Stimulated activated CD4-positive, alpha-beta T cell treated with anti-CD3 and anti-CD28 coated beads, Interleukin-2, amount 100 ng/mL, for 48 hours (primary cell): ENCODE measurements at places on chromosomes 2 and 18.

GRCh38 chr18:79677221-79677620 is 2.4 kb upstream of the CTDP1 start:
- no peak for DNase-seq

DNA sequence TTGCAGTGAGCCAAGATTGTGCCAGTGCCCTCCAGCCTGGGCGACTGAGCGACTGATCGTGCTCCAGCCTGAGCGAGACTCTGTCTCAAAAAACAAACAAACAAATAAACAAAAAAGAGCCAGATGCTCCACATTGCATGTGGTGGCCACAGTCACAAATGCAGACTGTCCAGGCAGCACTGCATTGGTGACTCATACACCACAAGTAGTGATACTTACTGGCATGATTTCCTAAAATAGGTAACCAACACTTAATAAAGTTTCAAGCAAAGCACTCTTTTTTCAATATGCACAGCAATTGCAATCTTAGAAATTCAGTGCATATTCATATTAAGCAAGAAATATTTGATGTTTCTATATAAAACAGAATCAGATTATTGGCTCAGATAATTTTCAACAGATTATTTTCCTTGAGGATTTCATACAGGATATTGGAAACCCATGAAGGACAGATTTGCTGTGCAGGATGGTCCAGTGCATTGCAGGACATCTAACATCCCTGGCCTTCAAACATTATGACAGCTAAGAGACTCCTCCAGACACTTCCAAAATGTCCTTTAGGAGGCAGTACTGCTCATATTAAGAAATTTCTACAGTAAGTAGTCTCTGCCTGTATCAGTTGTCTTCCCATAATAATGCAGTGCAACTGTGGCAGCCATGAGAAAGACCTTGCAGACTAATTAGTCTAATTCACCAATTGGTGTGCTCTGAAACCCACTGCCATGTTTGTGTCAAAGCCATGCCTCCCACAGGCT is 10.5 kb upstream of the SLC1A4 start:
- no peak for DNase-seq

- DNase-seq: no peak
Observed at GRCh38 chr18:44851856-44852621, 171.4 kb downstream of the SETBP1 start.

DNA sequence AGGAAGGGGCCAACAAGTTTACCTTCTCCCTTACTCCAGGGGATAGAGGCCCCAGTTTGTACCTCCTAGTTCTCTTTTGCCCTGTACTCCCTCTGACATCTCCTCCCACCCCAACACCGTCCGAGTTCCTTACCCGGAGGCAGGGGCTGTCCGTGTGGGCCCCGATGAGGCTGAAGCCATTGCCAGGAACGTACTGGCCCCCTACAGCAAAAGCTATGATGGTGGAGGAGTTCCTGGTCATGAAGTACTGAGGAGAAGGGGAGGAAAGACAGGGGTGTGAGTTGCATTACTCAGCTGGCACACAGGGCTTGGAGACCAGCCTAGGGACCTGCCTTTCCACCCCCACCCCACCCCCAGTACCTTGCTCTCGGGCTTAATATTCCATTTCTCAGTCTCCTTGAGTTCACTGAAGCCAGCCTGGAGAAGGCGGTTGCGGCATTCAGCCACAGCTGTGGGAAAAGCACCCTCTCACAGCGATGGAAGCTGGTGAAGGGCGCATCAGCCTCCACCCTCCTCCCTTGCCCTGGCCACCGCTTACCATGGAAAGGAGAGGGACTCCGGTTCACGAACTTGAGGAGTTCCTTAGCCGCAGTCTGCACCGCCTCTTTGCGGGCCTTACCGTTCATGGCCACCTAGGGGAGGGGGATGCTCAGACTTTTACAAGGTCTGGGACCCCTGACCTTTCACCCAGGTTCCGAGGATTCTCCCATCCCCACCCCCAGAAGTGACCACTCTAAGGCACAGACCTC is 1.0 kb downstream of the DNPEP start:
- DNase-seq: no peak

- no peak for DNase-seq
Observed at GRCh38 chr18:37161491-37161890, 332.6 kb downstream of the KIAA1328 start.

GRCh38 chr2:59798687-59799232 is 754.7 kb downstream of the BCL11A start:
- DNase-seq: no peak

GRCh38 chr2:241760301-241760771 is 16.3 kb upstream of the GAL3ST2 start:
- DNase-seq: no peak

DNA sequence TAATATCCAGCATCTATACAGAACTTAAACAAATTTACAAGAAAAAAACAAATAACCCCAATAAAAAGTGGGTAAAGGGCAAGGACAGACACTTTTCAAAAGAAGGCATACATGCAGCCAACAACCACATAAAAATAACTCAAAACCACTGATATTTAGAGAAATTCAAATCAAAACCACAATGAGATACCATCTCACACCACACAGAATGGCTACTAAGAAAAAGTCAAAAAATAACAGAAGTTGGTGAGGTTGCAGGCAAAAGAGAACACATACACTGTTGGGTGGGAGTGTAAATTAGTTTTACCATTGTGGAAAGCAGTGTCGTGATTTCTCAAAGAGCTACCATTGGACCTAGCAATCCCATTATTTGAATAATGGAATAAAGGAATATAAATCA is 1973.9 kb upstream of the LRRTM1 start:
- DNase-seq: no peak

GRCh38 chr18:22433956-22434355 is 16.2 kb upstream of the CTAGE1 start:
- DNase-seq: no peak

DNA sequence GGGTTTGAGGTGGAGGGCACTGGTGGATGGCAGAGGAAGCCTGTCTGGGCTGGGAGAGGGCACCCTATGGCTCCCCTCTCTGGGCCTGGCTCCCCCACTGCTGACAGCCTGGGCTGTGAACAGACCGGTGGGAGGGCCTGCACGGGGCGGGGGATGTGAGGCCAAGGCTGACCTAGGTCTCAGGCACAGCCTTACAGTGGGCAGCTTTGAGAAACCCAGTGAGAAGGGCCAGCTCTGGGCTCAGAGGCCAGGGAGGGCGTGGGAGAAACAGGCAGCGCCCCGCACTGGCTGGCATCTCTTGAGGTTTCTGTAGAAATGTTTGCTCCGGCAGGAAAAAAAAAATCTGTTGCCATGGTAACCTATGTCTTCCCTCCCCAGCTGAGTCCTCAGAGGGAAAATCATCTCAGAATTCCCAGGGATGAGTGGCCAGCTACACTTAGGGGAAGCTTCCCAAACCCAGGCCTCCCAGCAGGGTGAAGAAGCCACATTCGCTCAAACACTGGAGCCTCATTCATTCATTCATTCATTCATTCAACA is 71.7 kb upstream of the TAF1B start:
- no peak for DNase-seq

DNA sequence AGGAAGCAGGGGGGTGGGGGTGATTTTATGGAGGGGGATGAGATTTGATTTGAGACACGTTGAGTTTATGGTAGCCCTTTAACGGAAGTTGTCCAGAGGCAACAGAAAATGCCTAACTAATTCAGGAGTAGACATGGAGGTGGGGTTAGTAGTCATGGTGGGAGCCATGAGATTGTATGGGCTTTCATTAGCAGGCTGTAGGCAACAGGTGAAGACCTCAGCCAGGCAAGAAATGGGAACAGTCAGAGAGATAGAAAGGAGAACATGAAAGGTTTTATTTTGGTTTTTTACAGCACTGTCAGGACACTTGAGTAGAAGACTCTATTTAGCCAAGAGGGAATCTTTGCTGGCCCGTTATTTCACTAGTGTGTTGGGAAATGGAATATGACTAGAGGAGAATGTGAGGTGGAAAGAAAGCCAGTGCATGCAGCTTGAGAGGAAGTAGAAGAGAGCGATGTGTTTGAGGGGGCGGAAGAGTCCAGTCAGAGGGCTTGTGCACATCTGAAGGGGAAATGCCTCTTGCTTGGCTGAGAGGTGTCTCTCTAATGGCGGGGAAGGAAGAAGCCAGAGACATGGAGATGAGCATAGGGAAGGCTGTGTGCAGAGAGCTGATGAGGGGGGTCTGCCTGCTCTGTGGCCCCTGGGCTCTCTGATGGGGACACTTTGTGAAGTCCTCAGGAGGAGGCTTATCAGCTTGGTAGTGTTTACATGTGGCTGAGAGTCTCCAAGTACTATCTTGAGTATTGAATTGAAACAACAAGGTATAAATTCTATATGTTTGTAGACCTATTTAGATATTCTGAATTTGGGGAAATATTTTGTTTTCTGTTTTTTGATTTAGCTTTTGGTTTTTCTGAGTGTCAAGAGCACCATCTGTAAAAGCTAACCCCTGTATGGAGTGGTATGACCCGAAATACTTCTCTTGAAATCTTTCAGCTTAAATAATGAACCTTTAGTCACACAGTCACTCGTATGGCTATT is 66.9 kb upstream of the ITM2C start:
- DNase-seq: peak; percentile 13

DNA sequence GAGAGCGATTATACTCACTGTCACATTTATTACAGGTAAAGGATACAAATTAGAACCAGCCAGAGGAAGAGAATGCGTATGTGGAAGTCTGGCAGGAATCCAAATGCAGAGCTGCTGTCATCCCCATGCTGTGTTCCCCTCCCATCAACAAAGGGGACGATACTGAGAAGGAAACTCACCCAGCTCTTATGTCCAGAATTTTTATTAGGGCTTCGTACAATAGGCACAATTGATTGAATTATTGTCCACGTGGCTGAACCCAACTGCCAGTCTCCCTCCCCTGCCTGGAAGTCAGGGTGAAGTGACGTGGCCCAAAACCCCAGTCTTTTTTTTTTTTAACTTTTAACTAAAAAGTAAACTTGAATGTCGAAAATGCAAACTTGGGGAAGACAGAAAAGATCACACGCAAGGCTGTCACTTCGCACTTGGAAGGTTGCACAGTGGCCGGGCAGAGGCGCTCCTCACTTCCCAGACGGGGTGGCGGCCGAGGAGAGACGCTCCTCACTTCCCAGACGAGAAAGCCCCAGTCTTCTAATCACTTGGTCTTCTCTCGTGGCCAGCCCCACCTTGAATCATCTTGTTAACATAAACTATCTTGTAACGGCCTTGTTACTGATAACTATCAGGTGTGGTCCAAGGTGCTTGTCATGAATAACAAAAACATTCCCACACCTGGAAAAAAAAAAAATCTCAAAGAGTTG is 40.0 kb upstream of the ITSN2 start:
- no peak for DNase-seq

DNA sequence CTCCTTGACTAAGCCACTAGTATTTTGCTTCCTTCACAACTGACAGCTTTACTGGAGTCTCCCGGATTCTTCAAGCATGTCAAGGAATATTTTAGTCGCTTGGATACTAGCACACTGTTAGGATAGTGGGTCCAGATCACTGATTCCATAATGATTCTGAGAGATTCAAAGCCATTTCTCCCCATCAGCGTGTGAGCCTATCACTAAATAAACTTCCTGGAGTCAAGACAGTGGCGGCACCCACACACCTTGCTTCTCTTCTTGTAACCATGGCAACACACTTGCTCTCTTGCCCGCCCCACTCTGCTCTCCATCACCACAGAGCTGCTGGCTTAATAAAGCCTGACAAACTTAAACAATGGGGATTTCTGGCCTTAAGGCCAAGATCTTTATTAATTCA is 245.1 kb downstream of the LRRTM1 start:
- no peak for DNase-seq

DNA sequence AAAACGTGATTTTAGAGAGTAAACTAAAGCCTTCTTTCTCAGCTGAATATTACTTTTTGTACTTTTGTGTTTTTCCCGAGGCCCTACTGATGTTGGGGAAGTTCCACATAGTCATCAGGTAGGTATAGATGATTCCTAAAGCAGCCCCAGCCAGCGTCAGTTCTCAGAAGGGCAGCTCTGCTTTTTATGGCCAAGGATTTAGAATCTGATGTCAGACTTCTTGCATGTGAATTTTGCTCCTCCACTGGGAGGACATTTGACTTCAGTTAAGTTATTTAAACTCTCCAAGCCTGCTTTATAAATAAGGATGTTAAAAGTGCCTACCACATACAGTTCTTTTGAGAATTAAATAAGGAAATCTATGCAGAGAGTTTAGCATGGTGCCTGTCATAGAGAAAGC is 130.8 kb downstream of the NCKAP5 start:
- no peak for DNase-seq

- DNase-seq: no peak
Observed at GRCh38 chr2:160516547-160517365, 23.1 kb upstream of the RBMS1 start.

DNA sequence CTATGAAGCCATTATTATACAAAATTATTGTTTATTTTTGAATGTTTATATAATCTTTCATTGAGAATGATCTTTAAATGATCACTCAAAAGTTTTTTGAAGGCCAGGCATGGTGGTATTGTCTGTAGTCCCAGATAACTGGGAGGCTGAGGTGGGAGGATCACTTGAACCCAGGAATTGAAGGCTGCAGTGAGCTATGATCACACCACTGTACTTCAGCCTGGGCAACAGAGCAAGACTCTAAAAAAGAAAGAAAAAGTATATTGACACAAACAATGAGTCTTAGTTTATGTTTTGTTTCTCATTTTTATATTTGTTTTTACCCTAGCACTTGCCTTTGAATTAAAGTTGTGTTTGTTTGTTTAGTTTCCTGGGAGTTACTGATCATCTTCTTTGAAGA is 2.3 kb downstream of the TWSG1 start:
- no peak for DNase-seq

DNA sequence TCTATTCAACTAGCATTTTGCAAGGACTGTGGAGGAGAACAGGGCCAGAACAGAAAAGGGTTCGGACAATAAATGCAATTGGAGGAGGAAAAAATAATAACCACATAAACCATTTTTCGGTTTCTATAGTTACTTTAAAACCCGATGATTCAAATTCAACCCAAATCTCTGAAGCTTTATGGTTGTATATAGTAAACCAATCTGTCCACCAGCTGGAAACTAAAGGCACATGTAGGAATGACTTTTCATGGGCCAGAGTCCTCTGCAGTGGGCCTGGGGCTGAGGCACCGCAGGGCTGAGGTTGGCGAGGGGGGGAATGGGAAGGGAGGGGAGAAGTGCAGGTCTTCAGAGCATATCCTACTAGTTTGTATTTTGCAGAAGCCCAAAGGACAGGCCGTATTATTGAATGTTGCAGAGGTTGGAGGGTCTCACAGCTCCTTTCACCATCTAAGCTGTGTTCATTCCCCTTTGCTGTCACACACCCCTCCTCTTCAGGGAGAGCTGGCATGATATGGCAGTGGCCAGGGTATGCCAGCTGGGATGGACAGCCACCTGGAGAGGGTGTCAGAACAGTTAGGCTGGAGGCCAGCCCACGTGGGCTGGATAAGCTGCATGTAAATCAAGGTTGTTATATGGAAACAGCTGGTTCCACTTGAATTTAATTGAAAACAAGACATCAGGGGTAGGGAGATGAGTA is 267.1 kb downstream of the PRKCE start:
- no peak for DNase-seq
